DMS79 treated with DMSO at 0.1 percent for 48 hours (cell line): ENCODE measurements at places on chromosomes 4 and X.

DNA sequence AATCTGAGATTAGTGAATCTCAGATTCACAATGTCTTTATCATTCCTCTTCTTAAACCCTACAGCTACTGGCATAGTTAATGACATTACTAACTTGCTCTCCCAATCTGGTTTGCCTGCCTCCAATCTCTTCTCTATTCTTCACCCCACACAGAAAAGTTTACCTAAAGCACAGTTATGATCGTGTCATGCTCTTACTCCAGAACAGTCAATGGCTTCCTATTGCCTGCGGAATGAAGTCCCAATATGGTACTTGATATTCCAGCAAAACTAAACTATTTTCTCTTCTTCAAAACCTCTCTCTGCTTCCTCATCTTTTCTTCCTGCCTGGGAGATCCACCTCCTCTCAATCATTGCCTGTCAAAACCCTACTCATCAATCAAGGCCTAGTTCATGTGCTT, 3.4 kb upstream of the PRPS1 start:
- DNase-seq = no peak

- DNase-seq = no peak
These were observed 14.3 kb downstream of the FAM9C start for GRCh38 chrX:13029887-13030771.

DNA sequence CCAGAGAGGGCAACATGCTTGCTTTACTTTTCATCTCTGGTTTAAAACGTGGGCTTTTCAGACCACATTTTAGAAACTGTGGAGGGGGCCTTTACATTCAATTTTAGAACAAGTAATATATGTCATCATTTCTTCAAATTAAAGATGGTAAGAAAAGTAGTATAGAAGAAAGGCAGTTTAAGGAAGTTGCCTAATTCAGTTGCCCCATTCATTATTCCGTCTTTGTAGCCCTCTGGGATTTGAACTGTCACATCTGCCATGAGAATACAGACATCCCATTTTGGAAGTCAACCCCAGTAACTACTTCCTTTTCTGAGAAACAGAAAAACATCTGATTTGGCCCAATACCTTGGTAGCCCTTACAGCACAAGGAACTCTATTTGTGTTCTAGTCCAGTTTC, 61.2 kb downstream of the PASD1 start:
- DNase-seq = no peak

- DNase-seq = no peak
These were observed 37.8 kb downstream of the PHKA2 start for GRCh38 chrX:18946157-18946556.

DNA sequence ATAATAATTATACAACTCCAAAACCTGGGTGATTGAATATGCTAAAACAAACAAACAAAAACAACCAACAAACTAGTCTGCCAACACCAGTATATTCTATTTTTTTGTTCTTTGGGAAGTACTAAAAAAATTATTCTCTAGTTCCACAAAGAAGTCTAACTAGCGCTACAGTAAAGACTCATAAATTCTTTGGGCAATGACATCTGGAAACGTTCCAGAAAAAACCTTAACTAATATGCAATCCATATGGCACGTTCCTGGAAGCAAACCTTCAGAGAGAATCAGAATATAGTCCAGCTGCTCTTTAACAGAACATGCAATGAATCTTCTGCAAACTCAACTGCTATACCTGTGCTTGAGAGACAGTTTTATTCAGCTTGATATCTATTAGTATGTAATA, 500.1 kb downstream of the TRAM1L1 start:
- DNase-seq = no peak

DNA sequence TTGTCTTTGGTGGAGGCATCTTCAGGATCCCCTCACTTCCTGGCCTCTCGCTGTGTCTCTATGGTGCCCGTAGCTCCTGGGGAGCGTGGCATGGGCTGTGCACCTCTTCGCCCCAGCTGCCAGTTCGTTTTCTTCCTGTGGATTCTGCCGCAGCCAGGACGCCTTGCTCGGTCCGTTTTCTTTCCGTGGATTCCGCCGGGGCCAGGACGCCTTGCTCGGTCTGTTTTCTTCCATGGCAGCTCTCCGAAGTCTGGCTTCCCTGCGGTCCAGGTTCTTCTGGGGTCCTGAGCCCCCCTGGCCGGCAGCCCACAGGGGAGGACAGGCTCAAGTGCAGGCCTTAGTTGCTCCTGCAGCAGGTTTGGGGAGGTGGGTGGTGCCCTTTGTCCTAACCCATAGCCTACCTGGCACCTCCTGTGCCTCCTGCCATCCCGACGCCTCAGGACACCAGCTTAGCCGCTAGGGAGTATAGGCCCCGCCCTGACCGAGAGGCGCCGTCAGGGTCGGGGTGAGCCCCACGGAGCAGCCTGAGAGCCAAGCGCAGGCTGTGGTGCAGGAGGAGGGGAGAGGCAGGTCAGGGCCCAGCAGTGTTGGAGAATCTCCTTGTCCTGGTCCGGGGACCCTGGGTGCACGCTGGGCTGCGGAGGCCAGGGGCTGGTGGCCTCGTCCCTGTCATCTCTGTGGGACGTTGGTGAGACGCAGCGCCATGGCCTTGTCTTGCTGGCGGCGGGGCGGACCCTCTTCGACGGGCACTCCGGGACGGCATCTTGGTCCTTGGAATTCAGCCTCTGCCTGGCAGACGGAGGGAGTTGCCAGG, 27.1 kb downstream of the UVSSA start:
- DNase-seq = no peak

GRCh38 chr4:53281438-53281837, 84.4 kb downstream of the SCFD2 start:
- no peak for DNase-seq

- no peak for DNase-seq
These were observed 52.9 kb upstream of the HPGDS start for GRCh38 chr4:94395562-94395961.

- DNase-seq = no peak
These were observed 7.2 kb downstream of the SCARB2 start for GRCh38 chr4:76206222-76206942.

- no peak for DNase-seq
These were observed 55.4 kb downstream of the ZFX start for GRCh38 chrX:24204958-24205357.

GRCh38 chr4:100881283-100881682, 363.5 kb upstream of the EMCN start:
- no peak for DNase-seq

DNA sequence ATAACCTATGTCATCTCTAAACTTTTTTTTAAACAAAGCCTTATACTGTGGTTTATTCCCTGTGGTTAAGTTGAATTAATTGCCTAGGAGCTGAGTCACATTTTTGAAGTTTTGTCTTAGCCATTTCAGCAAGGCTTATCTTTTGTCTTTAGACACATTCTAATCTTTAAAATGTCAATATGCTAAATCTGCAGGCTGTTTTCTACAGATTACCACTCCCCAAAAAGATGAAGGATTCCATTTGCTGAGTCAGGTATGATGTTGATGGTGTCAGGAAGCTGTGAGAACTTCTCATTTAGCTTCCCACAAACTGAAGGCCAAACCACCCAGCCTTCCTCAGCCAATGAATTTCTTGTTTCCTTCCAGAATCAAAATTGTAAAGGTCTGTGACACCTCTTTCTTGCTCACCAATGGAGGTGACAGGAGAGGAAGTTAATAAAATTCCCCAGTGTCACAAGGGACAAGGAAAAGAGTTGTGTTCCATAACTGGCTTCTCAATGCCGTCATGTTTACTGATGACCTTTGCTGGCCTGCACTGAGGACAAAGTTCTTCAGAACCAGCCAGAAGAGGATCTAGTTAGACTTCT, 3.7 kb upstream of the CXCL6 start:
- DNase-seq = no peak

GRCh38 chrX:56099271-56099670, 132.9 kb upstream of the KLF8 start:
- DNase-seq = no peak

DNA sequence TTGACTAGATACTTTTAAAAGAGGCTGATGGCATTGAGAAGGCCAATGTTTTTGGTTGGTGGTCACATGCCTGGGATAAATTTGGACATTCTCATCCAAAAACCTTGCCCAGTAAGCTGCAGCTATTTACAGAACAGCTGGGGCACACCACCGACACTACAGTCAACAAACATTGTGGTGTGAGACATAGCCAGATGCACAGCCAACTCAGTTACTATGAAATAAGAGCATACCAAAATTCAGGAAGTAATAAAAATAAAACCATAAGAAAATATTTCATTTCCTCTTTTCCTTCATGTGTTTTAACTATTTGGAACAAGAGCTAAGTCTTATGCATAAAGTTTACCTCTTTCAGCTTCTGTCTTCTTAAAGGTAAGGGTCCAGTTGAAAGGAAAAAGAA, 8.8 kb downstream of the PPM1K start:
- no peak for DNase-seq

DNA sequence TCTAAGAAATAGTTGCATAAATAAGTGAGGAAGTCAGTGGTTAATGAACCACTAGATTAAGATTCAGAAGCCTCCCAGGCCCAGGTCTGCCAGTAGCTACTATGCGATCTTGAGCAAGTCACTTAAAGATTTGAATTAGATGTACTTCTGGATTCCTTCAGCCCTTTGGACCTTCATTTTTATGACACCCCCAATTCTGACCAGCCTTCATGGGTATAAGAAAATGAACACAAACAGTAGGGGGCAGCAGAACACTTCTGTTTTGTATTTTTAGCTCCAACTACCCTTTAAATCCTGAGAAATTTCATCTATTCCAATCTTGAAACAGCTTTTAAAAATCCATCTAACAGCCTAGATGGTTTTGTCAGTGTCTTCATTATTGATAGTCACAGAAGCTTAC, 19.0 kb downstream of the TMEM47 start:
- DNase-seq = no peak

DNA sequence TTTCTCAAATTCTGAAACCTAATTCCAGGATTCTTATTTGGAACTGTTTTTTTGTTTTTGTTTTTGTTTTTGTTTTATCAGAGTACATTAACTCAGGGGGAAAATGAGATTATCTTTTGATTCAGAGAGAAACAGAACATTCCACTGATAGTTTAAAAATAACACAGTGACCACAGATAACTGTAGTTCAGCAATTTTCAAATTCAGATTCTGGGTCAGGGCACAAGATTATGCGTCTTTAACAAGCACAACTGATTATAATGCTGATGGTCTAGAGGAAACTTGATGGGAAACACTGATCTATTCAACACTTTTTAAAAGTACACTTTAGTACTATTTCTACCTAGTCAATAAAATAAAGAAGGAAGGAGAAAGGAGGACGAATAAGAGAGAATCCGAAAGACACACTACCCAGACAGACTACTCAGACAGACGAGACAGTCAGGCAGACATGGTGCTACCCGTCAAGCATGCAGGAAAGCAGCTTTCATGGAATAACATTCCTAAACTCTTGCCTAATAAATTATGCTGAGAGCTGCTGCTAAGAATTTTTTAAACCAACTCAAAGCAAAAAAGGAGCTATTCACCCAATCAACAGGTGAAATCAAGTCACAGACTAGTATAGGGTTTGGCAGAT, 59.0 kb downstream of the APBB2 start:
- no peak for DNase-seq

DNA sequence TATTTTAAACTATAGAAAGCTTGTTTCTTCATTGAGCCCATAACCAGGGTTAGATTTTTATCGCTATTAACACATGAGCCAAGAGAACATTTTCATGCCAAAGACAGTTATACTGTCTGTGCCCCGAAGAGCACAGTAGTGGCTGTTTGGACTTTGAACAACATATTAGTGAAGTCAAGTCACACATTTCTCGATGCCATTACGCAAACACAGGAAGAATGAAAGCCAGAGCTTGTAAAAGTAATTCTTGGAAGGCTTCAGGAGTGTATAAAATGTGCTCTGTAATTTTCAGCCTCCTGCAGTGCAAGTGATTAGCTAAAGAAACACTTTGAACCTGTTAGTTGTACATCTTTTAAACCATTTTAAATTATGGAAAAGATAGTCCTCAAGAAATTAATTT, 590.7 kb upstream of the PITX2 start:
- DNase-seq = no peak

DNA sequence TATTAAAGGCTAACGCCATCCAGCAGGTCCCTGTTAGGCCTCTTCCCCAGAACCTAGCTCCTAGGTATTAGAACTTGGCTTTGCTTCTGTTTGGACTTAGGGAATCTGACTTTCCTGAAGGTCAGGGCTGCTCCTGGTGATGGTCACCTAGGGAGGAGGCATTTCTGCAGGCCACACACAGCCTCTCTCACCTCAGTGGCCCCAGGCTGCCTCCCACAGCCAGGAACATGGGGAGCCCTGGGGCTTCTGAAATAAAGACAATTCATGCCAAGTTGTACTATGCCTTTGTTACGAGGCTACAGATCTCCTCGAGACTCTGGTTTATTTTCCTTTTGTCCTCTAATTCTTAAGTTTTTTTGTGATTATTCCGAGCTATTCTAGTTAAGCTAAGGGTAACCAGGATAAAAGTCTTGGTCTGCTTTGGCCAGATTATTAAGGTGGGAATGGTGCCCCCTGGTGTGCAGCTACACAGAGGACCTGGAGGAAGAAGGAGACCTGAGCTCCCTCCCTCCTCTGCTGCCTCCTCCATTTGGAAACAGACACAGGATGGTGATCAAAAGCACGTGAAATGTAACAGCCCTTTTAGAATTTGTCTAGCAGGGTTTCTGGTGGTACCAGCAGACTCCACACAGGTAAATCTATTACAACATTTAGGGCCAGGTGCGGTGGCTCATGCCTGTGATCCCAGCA, 131.0 kb downstream of the DCLK2 start:
- DNase-seq = no peak

- DNase-seq = no peak
These were observed 48.6 kb upstream of the TMEM164 start for GRCh38 chrX:109954333-109954732.

DNA sequence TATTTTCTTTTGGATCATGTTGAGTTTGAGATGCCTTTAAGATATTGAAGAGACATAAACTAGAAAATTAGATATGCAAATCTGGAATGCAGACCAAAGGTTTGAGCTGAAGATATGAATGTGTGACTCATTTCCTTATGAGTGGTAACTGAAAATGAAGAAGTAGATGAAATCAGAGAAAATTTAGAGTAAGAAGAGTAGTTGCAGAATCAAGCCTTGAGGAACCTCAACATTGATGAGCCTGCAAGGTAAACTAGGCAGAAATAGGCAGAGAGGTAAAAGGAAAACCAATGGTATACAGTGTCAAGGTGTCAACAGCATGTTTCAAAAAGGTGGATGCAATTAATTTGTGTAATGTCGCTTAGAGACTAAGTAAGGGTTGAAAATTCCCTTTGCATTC, 142.8 kb downstream of the MOSPD2 start:
- no peak for DNase-seq

- no peak for DNase-seq
These were observed 122.5 kb downstream of the ADAMTS3 start for GRCh38 chr4:72446353-72447055.
